ENCODE measurements at places on chromosomes 1 and 21.

GRCh38 chr1:231166398-231166797 lies 4.5 kb downstream of the TRIM67 start:
- no peak for DNase-seq

DNA sequence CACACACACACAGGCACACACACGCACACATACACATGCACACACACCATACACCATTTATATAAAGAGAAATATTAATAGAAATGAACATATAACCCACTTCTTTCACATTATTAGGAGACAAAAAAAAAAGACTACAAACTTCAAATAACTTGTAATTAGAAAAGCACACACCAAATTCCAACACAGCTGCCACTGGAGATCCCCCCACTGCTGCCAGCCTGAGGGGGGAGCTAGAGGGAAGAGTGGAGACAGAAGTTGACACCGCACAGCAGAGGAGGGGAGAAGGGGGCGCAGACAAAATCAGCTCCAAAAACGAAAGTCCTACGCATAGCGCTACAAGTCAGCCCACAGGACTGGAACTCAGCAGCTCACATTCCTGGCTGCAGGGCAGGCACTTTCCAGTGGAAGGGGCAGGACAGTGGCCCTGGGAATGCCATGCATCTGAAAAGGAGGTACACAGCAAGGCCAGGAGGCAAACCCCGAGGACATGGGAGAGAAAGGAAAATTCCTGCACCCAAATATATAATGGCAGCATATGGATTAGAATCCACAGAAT lies 36.5 kb downstream of the LGALS8 start:
- no peak for DNase-seq

DNA sequence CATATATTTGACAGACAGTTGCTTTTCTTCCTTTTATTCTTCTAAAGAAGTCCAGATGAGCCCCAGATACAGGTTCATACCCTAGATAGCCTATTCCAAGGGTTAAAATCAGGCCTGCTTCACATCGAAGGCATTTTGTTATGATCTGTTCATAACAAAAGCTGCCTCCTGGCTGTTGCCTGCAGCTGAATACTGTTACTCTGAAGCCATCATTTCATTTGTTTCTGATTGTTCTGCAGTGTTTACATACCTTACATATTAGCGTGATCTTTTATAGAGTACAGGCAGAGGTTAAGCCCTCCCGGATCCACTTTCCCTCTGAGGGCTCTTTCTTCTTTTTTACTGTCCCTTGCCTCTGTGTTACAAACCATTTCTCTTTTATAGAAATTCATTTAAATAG lies 219.0 kb upstream of the HOOK1 start:
- DNase-seq, result no peak

GRCh38 chr1:31591425-31592093 lies 15.2 kb downstream of the TINAGL1 start:
- DNase-seq, result no peak

- DNase-seq, result no peak
Measured at GRCh38 chr1:247358920-247359319, 27.3 kb upstream of the ZNF496 start.

DNA sequence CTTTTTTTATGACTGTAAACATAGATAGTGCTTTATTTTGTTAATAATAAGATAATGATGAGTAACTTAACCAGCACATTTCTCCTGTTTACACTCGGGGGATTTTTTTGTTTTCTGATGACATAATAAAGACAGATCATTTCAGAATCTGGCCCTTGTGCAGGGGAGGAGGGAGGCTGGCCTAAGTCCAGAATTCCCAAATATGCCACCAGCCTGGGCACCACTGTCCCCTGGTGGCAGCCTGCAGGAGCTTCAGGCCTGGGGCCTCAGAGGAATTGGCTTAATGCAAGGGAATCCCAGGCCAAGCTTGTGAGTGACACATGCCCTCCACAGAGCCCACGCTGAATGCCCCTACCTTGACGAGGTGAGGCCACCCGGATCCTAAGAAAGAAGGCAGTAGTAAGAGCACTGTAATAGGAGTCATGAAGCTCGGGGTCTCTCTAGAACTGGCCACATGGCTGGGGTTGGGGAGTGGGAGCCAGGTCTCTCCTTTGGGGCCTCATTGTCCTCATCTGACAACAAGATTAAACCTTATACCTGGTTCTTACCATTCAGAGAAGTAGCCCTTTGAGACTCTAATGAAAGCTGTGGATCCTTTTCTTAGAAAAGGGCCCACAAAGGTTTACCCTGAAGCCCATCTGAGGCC lies 24.1 kb downstream of the ETNK2 start:
- DNase-seq, result peak; percentile 12

DNA sequence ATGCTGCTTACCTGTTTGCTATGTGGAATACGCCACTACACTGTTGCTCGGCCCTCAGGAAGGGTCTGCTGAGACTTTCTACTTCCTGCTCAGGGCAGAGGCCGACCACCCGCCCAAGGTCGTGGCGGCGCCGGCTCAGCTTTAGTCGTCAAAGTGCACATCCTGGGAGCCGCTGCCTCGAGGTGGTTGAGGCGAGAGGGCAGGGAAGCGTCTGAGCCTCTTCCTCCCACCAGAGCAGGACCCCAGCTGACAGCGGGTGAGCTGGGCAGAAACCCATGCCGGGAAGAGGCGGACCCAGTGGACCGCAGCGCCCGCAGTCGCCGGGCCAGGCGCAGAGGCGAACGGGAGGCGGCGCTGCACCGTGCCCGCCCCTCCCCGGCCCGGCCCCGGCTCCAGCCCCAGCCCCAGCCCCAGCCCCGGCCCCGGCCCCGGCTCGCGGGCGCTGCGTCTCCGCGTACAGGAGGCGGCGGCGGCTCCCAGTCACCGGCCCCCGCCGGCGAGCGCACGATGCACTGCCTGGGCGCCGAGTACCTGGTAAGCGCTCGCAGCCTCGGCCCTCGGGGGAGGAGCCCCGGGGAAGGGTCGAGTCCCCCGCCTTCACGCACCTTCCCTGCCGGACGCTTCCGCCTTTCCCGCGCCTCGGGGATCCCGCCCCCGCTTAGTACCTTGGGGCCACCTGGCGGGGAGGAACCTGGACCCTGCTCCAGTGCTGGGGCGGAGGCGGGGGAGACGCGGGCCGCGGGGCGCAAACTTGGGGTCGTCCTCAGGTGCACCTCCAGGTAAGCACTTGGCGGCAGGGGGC lies at the start of gene SLC44A3:
SLC44A3 (plus strand) TSS at position 413 of the 802 bp plus-strand sequence; CDS start at position 508, 95 bp downstream.
- peak; percentile 5 for DNase-seq

GRCh38 chr21:38327984-38328383 lies 71.2 kb downstream of the KCNJ15 start:
- DNase-seq, result no peak

All from CD4-positive, alpha-beta T cell treated with Interleukin-17A for 4 hours (primary cell).